ENCODE measurements at places on chromosomes 13 and 19.
A peak's percentile ranks its signal among the peaks of the same experiment; 100 is the strongest.

DNA sequence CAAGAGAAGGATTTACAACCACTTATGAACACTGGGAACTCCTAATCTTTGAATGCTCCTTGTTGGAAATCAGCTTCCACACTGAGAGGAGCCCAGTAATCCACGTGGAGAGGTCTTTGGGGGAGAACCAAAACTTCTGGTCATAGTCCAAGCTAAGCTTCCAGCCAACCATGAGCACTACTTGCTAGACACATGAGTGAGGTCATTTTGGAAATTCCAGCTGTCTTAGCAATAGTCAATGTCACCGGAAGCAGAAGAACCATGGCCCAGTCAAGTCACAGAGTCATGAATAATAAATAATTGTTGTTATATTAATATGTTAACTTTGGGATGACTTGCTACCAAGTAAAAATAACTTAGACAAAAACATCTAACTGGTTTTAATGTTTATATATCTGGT lies 324.9 kb upstream of the SGCG start:
- no peak for DNase-seq

- no peak for DNase-seq
These were observed 62.3 kb downstream of the GADD45B start for GRCh38 chr19:2538096-2538757.

DNA sequence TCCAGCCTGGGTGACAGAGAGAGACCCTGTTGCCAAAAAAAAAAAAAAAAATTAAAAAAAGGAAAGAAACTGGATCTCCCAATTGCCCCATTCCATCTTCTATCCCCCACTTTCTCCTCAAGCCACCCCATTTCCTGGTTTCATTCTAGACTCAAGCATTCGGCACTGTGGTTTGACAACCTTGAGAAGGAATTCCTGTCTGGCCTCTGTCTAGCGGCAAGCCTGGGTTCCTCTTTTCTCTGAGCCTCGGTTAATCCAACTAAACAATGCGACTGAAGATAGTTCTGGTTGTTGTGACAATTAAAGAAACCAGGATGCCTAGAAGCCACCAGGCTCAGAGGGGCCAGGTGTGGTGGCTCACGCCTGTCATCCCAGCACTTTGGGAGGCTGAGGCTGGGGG lies 3.3 kb upstream of the C3 start:
- DNase-seq = no peak

DNA sequence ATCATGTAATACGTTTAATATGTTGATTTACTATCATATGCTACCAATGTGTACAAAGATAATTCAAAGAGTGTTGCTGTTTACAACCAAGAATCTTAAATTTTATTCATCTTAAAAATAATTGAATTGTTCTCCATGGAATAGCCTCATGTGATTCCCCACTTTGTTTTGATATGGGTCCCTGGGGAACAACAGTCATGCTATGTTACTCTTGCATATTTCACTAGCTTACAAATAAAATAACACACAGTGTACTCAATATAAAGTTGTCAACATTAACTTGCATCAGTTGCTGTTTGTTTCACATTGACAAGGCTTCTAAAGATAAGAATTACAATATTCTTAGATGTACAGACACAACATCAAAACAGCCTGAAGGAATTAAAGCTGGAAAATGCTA lies 2.3 kb downstream of the ENOX1 start:
- DNase-seq = no peak

- DNase-seq = no peak
These were observed 129.8 kb downstream of the KCTD12 start for GRCh38 chr13:76756451-76756850.

DNA sequence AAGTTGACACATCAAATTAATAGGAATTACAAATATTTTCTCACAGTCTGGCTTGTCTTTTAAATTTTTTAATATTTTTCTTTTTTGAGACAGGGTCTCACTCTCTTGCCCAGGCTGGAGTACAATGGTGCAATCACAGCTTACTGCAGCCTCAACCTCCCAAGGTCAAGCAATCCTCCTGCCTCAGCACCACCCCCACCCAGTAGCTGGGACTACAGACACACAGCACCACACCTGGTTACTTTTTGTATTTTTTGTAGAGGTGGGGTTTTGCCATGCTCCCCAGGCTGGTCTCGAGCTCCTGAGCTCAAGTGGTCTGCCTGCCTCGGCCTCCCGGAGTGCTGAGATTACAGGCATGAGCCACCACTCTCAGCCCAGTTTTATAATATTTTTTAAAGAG lies 72.0 kb downstream of the SPATA13 start:
- no peak for DNase-seq

- DNase-seq = no peak
These were observed 19.3 kb downstream of the TMED1 start for GRCh38 chr19:10816691-10817090.

DNA sequence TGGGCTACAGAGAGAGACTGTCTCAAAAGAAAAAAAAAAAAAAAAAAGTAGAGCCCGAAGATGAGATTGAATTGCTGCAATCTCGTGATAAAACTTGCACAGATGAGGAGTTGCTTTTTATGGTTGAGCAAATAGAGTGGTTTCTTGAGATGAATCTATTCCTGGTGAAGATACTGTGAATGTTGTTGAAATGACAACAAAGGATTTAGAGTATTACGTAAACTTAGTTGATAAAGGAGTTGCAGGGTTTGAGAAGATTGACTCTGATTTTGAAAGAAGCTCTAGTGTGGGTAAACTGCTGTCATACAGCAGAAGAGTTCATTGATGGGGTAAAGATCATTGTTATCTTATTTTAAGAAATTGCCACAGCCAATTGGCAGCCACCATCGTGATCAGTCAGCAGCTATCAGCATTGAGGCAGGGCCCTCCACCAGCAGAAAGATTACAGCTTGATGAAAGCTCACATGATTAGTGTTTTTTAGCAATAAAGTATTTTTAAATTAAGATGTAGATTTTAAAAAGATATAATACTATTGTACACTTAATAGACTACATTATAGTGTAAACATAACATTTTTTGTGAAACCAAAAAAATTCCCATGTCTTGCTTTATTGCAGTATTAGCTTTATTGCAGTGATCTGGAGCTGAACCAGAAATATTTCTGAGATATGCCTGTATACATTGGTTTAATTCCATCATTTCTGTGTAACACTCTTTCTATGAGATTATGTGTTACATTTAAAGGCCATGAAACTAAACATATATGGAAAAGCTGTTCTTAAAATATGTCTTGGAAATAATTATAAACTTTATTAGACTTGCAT lies 43.1 kb downstream of the ZMYM2 start:
- DNase-seq = no peak

GRCh38 chr19:51094696-51095279 lies 12.1 kb upstream of the KLK14 start:
- DNase-seq = no peak

DNA sequence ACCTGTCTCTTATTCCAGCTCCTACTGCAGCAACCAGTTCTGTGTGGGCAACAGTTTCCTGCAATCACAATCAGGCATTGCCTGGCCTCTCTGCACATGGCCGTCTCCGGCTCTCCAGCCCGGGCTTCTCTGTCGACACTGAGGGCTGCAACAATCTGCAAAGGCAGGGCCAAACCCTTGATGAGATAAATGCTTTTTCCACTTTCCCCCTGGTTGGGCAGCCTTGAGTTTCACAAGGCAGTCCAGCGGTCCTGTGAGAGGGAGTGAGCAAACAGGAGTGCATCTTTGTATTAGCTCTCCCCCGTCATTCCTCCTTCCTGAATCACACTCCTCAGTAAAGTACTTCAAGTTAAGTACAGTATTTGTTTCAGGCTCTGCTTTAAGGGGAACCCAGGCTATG lies 40.7 kb upstream of the VWA8 start:
- peak; percentile 37 for DNase-seq

GRCh38 chr19:19205416-19206410 lies 2.5 kb upstream of the NR2C2AP start:
- DNase-seq = no peak

DNA sequence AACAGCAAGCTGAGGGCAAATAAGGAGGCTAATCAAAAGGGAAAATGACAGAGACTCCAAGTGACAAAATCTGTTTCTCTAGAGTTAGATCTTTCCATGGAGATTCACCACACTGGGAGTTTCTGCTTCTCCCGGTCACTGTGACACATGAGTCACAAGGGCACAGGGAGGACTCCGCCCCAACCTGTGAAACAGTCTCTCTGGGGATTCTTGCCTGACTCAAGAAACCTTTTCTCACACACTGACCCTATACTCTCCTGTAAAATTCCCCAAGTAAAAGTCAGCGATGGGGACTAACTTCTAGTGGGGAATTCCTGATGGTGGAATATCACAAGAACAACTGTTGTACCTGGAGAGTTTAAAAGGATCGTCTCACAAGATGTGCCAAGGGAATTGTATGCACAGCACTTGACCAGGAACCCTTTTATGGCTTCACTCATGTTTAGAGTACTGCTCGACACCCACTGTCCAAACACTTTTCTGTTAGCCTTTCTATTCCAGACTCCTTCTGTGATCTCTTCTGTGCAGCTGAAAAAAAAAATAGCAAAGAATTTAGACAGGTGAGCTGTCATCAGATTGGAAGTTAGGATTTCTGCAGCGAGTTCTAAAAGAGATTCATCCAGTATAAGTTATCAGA lies 46.8 kb upstream of the URAD start:
- DNase-seq = no peak

DNA sequence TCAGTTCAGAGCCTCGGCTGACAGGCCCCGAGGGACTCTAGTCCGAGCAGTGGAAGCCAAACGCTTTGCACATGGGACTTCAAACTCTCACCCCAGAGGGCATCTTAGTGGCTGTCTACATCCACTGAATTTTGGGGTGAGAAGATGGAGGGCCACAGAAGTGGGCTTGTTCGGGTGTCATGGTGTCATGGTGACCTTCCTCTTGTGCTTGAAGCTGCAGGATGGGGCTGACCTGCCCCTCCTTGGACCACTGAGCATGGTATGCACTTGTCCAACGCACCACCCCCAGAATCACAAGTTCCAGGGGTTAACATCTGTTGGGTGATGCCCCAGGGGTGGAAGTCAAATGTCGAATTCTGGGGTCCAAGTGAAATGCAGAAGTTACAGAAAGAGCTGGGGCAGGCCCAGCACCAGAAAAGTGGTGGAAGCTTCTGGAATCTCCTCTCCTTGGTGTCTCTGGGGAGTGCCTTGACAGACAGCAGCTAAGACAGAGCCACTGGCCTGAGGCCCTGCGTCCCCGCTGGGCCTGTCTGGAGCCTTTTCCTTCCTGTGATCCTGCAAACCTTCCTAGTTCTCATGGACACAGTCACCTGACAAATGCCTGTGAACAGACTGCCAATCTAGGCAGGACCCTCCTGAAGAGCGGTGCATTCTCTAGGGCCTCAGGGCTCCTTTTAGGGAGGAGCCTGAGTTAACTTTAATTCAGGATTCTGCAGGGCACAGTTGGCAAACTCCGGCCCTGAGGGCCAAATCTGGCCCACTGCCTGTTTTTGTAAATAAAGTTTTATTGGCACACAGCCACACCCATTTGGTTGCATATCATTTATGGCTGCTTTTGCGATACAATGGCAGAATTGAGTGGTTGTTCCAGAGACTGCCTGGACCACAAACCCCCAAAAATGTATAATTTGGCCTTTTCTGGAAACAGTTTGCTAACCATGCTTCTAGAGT lies 65.1 kb upstream of the RANBP3 start:
- DNase-seq = no peak

DNA sequence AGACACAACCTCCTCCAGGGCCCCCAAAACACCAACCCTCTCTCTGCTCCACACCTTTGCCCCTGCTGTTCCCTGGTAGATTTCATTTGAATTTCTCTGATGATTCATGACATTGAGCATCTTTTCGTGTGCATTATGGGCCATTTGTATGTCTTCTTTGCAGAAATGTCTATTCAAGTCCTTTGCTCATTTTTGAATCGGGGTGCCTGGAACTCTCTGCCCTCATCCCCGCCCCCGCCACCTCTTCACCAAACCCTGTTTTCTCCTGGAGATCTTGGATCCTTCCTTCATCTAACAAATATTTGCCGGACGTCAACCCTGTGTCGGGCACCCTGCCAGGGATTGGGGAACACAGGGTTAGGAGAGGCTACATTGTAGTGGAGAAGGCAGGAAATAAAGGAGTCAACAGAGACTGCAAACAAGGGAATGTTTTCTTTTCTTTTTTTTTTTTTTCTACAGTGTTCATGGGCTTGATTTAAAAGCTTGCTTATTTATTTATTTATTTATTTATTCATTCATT lies 25.5 kb upstream of the SLC1A5 start:
- DNase-seq = no peak

DNA sequence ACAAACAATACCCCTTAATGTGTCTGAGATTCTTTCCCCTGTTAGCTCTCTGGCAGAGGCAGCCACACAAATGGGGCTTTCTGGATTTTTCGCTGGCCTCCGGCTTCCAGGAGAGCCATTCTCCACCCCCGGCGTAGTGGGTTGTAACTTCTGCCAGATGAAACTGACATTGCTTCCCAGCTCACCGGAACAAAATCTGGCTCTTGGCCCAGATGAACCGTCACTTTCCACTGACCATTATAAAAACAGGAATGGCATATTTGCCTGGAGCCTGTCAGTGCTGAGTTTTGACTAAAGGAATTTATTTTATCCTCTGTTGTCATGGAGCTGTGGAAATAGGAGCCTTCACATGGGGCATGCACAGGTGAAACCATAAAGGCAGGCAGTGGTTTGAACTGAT lies 120.6 kb upstream of the GPR12 start:
- no peak for DNase-seq

DNA sequence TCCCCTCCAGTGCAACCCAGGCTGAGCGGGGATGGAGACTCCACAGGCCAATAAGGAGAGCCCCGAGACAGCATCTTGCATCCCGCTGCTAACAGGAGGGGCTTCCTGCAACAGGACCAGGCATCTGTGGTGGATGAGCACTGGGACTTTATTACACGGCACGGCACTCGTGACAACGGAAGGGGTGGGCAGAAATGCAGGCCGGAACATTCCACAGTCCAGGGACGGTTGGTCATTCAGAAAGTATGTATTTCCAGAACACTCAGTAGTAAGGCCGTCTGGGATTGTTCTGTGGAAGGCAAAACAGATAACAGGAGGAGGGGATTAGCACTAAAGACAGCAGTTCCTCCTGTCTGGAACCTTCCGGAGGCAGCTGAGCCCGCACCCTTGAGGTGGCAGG lies 3.3 kb upstream of the TM6SF2 start:
- DNase-seq = no peak

DNA sequence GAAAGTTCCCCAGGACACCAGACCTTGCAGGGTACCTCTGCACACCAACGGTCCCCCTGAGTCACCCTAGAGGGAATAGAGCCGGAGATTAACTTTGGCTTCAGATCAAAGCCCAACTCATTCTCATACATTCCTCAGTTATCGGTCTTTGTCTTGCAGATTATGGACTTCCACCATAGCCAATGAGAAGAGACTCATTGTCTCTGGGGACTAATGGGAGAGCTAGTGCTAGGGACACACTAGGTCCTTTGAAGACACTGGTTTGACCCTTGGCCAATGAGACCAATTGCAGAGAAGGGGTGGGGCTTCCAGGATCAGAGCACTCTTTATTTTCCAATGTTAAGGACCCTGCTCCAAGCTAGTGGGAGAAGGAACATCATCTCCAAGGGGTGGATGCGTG lies 6.1 kb downstream of the KLK7 start:
- DNase-seq = no peak

DNA sequence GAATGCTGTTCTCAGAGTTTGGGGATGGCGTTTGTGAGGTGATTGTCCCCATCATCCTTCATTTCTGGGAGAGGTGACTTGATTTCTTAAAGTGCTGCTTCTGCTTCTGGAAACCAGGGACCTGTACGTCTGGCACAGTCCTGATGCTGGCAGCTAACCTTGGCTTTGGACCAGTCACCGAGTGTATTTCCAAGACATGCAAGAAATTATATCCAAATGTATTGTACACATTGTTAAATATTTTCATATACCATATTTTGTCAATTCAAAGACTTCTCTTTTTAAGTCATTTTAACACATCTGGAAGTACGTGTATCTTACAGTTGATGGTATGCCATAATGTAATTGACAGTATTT lies 97.4 kb downstream of the ARHGEF7 start:
- DNase-seq = no peak

- DNase-seq = no peak
These were observed 91.6 kb downstream of the RGCC start for GRCh38 chr13:41548910-41549309.
